ENCODE measurements at places on chromosomes 1 and 21.

GRCh38 chr1:156226116-156226538 lies 13.3 kb downstream of the PMF1 start:
- no peak for DNase-seq

- DNase-seq = no peak
These were observed 26.6 kb downstream of the ZBTB18 start for GRCh38 chr1:244077473-244078220.

- no peak for DNase-seq
These were observed 18.1 kb downstream of the USP48 start for GRCh38 chr1:21764615-21765423.

- no peak for DNase-seq
These were observed 2.1 kb downstream of the ARHGEF2 start for GRCh38 chr1:155976062-155976912.

- DNase-seq = no peak
These were observed 168.2 kb downstream of the DSCAM start for GRCh38 chr21:40678681-40679284.

DNA sequence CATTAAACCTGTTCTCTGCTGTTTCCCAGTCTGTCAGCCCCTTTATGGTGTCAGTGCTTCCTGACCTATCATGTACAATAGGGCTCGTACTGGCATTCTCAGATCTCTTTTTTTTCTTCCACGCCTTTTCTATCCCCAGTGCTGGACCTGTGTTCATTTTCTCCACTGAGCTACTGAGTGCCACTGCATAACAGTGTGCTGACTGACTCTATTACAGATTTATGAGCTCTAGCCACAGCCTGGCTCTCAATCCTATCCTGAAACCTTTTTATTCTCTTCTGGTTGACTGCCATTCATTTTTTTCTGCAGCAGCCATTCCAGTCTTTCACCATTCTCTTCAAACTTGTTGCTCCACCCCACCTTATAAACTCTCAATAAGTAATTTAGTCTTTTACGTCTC lies 59.6 kb upstream of the MACF1 start:
- DNase-seq = no peak

DNA sequence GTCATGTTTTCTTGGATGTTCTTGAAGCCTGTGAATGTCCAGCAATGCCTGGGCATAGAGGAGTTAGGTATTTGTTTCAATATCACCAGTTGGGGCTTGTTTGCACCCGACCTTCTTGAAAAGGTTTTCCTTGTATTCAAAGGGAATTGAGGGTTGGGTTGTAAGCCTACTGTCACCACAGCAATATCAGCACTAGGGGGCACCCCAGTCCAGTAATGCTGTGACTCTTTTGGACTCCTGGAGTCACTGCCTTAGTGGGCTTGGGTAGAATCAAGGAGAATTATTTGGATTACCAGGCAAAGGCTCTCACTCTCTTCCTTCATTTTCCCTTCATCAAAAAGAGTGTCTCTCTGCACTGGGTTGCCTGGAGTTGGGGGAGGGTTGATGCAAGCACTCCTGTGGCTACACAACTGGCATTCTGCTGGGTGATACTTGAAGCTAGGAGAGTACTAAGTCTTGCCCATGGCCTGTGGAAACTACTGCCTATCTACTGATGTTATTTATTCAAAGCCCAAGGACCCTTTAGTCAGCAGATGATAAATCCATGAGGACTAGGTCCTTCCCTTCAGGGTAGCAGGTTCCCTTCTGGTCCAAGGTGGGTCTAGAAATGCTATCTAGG lies 34.5 kb downstream of the OR10R2 start:
- no peak for DNase-seq

Measured in NCI-H1930 (cell line).